EL (cell line): ENCODE measurements at places on chromosomes 16 and 17.
A peak's percentile ranks its signal among the peaks of the same experiment; 100 is the strongest.

DNA sequence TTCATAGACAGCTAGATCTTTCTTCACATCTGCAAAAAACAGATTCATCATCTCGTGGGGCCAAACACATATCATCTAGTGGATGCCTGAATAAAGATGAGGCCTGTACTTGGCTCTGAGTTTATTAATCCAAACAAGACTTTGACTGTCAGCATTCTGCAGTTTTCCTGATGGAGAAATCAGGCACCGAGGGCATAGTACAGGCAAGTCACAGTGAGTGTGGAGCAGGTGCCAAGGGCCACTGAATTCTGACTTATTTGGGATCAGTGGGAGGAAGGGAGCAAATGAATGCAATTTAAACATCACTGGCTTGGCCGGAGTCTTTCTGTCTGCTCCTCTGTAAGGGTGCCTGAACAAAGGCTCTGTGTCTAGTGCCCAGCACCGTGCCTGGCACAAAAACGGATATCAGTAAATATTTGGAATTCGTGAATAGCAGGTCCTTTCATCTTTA, 975 bp downstream of the CFAP20 start:
- DNase-seq, result no peak

- DNase-seq, result peak; percentile 24
Measured at GRCh38 chr17:16491131-16491702, 776 bp downstream of the LRRC75A start.

GRCh38 chr17:36152639-36153120, 23.8 kb downstream of the TBC1D3B start:
- no peak for DNase-seq

GRCh38 chr17:62760059-62760944, 47.8 kb downstream of the MARCHF10 start:
- DNase-seq, result peak; percentile 63

DNA sequence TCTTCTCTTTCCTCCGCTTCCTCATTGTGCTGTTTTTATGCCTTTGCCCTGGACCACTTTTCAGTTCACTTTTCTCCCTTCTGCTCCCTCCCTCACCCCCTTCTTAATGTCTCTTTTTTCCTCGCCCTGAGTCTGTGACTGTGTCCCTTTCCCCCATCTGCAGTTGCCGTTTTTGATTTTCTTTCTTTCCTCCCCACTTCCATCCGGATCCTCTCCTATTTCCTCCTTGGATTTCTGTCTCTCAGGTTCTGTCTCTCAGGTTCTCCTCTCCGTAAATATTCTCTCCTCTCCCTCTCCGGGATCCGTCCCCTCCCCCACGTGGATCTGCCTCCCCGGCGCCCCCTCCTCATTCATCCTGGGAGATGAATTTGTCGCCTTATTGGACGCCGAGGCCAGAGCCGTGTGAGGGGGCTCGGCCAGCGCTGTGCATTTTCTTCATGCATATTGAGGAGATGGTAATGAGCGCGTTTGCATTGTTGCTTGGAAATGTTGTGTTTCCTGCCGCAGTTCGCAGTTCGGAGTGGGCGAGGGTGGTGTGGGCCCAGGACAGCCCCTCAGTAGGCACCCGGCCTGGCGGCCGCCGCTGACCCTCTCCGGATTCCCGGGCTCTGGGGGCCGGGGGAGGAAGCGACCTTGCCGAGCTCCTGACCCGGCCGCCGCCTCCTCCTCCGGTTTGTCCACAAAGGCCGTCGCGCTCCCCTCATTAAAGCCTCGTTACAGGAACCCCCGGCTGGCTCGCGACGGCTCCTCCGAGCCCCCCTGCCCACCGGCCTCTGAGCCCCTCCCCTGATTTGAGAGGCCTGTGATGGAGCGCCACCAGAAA, 4.5 kb upstream of the IRX3 start:
- DNase-seq, result no peak

- DNase-seq, result no peak
Measured at GRCh38 chr17:19760746-19761145, 12.6 kb upstream of the ALDH3A1 start.

DNA sequence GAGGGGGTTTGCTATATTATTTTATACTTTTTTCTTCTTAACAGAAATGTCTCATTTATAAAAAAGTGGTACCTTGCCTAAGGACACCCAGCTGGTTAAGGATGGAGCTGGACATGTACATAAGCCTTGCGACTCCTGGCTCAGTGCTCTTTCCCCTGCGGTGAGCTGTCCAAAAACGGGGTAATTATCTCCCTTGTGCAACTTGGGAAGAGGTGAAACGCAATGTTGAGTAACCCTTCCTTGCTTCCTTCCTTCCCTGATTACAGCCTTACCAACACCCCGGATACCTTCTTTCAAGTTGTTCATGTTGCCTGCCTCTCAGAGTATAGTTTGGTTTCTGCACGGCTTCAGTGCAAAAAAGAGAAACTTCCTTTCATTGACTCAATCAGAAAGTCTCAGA, 94.1 kb upstream of the XYLT1 start:
- DNase-seq, result no peak

DNA sequence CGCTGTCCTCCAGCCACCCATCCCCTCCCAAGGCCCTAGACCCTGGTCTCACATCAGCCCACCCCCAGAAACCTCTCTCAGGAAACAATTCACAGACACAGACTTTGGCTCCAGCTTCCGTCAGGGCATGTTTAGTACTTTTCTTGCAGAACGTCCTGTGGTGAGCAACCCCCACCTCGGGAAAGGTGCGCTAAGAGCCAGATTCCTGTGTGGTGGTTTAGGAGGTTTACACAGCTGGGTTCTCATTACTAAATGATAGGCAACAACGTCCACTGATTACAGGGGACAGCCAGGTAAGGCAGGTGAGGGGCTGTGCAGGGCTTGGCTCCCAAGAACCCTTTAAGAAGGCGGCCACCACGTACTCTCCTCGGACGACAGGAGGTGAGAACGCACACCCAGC, 29.3 kb downstream of the KIFC3 start:
- no peak for DNase-seq

- DNase-seq, result no peak
Measured at GRCh38 chr16:72098936-72099335, 5.3 kb downstream of the DHX38 start.

DNA sequence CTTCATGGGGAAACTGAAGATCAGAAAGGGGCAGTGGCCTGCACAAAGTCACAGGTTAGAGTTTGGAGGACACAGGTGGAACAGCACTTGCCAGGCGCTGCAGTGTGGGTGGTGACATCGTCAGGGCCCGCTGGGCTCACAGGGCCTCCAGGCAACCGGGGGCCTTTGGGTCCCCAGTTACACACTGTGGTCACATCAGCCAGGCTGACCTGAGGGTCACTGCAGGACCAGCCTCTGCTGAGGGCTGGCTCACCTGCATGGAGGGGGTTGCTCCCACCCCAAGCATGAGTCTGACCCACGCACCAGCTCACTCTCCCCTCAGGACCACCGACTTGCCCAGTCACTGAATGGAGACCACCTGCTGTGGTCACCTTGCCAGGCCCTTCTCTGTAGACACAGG, 17.0 kb downstream of the FOXN1 start:
- no peak for DNase-seq

GRCh38 chr17:74394275-74394950, 27.1 kb downstream of the GPR142 start:
- no peak for DNase-seq

GRCh38 chr16:3095869-3096268, 3.2 kb downstream of the ZSCAN10 start:
- DNase-seq, result peak; percentile 24

GRCh38 chr17:8069587-8069860, 18.0 kb downstream of the ALOX12B start:
- DNase-seq, result no peak

DNA sequence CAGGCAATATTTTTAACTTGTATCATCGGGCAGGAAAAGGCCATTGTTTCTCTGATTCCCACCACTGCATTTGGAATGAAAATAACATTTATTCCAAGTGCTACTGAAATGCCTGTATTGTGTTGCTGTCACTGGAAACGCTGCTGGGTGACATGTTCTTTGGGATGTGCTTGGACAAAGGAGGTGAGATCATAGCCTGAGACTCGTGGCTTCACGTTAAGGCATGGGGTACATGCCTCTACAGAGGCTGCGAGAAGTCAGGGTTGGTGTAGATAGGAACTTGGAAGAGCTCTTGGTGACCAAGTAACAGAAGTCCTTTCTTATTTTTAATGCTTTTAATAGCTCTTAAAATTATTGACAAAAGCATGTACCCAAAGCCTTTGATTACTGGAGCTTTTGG, 58.8 kb upstream of the MAF start:
- no peak for DNase-seq

GRCh38 chr17:38704606-38705522, at the start of gene MLLT6:
Gene MLLT6, plus strand, starts transcription at chr17:38705273. Its CDS starts 360 bp downstream, at chr17:38705633.
- DNase-seq, result peak; percentile 76

DNA sequence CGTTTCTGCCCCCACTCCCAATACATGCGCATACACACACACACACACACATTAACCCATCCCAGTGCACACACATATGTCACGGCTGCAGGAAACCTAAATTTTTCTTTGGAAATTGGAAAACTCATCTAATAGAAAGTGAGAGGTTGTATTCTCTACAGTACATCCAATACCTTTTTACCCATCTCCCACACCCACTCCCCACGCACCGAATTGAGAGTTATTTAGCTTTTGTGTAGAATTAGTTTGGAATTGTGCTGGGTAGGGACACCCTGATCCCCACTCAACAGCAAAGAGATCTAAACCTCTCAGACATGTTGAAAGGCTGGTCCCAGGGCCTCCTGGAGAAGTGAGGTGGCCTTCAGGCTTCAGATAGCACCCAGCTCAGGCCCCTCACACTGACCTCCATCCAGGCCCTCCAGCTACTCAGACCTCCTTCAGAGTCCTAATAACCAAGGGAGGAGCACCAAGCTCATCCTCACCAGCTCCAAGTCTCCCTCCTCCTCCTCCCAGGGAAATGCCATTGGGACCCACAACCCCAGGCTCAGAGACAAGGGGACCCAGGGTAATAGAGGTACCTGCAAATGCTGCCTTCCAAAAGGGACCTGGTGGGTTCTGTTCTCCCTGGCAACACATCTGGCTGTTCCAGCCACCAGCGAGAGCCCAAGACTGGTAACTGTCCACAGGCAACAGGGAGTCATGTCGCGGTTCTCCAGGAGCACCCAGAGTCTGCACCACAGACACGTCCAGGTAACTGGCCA, 955 bp downstream of the HOXB13 start:
- no peak for DNase-seq

DNA sequence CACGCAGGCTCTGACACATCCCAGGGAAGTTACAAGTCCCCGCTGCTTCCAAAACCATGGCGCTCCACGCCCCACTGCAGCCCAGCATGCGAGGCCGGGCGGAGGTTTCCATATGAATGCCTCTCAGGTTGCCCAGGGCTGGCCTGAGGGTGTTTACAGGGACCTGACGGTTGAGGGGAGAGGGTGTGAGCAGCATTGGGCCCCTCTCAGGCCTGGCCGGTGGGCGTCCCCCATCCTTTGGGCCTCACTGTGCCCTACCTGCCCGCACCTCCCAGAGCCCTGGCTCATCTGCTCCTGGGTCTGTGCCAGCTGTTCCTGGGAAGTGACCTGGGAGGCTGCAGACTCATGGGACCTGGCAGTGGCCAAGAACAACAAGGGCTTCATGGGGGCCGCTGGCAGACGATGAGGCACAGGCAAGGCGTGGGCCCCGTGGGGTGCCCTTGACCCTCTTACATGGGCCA, 173.5 kb downstream of the C16orf95 start:
- DNase-seq, result no peak

- DNase-seq, result no peak
Measured at GRCh38 chr17:45410144-45411091, 22.3 kb downstream of the ARHGAP27 start.

- no peak for DNase-seq
Measured at GRCh38 chr16:72278301-72278700, 106.3 kb upstream of the PMFBP1 start.

DNA sequence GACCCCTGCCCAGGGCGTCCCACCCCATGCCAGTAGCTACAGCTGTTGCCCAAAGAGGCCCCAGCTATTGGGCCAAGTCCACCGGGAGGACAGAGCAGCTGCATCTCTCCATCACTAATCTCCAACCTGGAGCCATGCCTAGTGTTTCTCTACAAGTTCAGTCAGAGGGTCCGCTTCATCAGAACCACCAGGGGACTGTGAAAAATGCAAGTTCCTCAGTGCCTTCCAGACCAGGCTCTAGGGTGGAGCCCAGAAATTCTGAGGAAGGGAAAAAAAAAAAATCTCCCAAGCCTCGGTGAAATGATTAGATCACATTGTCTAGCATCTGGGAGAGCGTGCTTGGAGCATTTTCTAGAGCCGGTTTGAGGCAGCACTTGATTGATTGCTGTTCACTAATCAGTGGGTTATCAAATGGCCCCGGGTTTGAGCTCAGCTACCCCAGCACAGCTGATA, 22.4 kb upstream of the HERPUD1 start:
- DNase-seq, result no peak

DNA sequence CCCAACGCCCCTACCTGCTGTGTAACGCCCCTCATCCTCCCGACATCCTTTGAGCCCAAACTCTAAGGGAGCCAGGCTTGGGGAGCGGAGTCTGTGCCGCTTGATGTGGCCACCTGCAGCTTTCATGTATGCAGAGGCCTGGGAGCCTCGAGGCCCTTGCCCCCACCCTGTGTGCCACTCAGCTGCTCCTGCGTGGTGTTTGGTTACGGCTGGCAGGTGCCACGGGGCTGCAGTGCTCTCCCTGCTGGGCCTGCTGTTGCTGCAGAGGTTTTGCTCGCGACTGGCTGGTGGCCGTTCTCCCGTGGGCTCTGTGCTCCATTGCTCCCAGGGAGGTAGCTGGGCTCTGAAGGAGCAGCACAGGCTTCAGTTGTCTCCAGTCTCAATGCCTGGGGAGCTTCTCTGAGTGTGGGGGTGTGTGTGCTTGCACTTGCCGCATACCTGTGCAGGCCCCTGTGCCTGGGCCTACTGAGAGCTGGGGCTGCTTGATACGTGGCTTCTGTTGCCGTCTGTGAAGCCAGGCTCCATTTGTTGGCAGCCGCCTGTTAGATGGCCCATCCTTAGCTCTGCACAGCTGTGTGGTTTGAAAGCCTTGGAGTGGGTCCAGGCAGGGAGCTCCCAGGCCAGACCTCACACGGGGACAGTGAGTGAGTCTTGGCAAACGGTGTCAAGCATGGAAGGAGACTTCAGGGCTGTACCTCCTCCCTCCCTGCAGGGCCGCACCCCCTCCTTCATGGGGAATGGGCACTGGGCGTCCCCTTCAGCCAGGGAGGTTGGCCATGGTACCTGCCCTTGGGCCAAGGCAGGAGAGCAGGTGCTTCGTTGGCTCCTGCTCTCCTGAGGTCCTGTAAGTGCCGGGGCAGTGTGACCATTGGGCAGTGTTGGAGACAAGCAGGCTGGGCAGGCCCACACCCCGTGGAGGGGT, 47.2 kb downstream of the PDPK1 start:
- no peak for DNase-seq

DNA sequence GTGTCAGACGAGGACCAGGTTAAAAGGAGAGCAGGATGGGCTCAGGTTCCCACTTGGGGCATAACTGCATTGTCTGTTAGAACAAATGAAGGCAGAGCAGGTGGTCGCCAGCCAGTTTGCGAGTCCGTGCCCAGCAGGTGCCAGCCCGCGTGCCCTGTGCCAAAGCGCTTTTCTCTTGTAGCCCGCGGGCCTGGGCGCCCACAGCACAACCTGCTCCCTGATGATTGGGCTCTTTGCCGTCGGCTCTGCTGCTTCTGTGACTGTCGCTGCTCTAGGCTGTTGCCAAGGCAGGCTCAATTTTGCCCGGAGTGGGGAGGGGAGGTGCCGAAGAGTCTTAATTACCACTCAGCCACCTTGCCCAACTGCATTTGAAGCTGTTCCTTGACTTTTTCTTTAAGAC, 21.1 kb downstream of the KNOP1 start:
- no peak for DNase-seq
